ENCODE measurements at places on chromosomes 7 and 10.

GRCh38 chr7:46282155-46282554 is 361.1 kb upstream of the IGFBP3 start:
- no peak for DNase-seq

DNA sequence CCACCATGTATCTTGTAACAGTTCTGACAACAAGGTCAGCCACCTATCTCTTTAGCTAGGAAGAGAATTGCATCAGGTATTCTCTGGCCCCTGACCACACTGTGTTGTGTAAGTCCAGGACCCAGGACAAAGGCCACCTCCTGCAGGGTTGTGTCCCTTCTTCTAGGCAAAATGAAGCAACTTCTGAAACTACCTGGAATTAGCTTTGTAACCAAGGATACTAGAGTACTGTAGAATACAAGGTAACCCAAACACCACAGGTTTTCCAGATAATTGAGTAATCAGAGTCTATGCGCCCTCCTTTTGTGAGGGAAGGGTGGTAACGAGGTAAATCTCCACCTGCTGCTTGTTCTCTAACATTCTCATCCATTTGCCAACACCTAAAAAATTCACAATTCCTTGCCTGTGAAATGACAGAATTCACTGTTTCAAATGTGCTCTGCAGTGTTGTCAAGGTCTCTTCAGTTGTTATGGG is 51.7 kb downstream of the SGMS1 start:
- no peak for DNase-seq

DNA sequence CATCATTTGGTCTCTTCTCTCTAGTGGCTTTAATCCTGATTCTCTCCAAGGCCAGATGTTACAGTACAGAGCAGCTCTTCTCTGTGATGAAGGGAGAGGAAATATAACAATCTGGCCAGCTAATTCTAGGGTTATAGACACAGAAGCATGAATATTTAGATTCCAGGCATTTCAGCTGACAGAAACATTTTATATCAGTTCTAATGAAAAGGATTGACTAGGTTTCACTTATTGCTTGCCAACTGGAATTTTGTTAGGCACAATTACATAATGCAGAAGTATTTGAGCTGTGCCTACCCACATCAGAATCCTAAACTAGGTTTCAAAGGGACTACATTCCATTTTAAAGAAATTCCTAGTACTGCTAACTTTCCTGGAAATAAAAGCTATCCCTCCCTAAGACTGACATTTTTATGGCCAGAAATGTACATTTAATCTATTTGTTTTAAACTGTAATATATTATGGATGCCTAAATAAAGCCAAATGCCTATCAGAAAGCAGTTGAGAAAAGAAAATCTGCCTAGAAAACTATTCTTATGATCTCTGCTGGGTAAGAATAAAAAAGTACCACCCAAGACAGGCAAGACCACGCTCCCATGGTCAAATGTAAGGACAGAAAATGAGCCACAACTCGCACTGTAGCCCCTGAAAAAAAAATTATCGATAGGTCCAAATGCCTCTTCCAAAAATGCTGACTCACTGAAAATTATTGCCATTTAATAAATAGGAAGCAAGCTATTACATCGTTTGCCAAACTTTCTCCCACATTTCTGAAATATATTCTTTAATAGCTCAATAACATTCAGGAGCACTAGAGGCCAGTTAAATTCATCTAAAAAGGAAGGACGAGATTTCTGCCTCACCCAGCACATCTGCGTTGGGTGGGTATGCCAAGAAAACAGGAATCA is 498.1 kb downstream of the KCNMA1 start:
- no peak for DNase-seq

DNA sequence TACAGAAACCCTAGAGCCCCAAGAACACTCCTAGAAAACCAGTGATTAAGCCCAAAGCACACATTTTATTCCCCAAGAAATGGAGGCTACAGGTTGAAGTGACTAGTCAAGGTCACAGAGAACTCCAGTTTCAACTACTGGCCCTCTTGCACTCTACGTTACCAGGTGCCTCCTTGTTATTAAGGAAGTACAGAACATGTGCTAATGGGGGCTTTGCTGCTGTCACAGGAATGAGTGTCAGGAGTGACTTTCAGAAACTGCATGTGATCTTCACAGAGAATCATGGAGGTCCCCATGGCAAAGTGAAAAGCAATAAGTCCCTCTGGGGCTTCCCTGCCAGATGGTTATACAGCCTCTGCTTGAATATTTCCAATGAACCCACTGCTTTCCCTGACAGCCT is 19.3 kb downstream of the JAZF1 start:
- DNase-seq = no peak

DNA sequence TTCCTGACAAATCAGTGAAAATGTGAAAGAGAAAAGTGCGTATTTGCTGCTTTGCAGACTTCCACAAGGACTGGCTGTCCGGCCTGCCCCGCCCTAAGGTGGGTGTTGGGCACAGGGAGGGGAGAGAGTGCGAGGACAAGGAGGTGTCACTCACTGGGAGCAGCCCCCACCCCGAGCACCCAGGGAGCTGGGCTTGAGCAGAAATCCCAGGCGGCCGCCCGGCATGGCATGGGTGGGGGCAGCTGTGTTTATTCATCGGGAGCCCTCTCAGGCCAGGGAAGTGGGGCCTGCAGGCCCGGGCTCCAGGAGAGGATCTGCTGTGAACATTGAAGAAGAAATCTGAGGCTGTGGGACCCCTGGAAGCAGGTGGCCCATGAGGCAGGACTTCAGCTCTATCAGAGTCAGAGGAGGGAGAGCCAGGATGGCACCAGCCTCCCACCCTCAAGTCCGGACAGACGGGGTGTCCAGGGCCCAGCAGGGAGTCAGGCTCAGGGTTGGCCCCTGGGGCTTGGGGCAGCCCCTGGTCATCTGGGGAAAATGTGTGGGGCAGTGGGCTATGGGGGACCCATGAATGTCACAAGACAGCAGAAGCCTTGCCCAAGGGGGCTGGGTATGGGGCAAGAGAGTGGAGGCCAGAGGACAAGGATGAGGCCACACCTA is 164.4 kb upstream of the PPP2R2D start:
- no peak for DNase-seq

DNA sequence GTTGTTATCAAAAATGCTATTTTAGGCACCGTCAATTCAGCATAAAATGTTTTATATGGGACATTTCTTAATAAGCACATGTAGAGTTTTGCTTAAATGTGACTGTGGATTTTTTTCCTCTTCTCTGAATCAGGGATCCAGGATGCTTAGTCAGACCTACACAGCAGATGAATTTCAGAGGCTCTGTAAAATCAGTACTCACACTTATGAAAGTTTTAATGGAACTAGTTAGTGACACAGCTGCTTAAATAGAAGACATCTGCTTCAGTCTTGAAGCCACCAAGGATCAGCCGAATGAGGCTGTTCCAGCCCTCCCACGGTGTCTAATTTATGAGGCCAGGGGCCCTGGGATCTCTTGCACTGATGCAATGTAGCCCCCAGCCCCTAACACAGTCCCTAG is 136.0 kb downstream of the MYOF start:
- no peak for DNase-seq

- no peak for DNase-seq
Measured at GRCh38 chr10:45514291-45515270, 140.6 kb downstream of the ALOX5 start.

DNA sequence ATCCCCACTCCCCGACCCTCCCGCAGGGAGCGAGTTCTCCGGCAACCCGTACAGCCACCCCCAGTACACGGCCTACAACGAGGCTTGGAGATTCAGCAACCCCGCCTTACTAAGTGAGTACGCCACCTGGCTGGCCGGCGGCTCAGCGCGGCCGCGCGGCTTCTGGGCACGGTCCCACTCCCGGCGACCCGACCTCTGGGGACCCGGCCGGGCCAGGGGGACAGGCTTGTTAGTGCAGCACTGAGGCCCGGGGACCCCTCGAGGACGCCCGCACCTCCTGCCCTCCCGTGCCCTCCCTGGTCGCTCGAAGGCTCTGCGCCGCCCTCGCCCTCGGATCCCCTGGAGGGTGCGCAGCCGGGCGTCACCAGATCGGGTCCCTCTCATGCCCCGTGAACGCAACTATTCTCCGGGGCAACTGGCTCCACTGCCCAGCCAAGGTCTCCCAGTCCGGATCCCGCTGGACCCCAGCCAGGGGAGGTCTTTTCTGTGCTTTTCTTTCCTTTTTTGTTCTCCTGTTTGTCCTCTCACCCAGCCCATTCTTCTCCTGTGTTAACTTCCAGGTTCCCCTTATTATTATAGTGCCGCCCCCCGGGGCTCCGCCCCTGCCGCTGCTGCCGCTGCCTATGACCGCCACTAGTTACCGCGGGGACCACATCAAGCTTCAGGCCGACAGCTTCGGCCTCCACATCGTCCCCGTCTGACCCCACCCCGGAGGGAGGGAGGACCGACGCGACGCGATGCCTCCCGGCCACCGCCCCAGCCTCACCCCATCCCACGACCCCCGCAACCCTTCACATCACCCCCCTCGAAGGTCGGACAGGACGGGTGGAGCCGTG is 81.8 kb downstream of the PAX2 start:
- no peak for DNase-seq

DNA sequence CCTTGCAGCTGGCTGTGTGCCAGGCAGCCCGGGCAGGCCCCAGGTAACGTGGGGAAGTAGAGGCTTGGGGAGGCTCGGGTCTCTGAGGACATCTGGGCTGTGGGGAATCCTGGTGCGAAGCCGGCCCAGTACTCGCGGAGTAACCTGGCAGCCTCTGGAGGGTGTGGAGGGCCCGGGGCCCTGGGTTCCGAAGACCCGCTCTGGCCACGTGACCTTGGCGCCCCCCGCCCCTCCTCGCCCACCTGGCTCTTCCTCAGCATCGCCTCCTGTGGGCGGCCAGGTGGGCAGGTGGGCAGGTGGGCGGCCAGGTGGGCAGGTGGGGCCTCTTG is 143.1 kb downstream of the WDR37 start:
- DNase-seq = no peak

GRCh38 chr10:86957471-86958115 is at the start of gene MMRN2:
Gene MMRN2, minus strand, starts transcription at chr10:86957615. Its CDS starts 74 bp downstream, at chr10:86957541.
- DNase-seq = no peak

- no peak for DNase-seq
Measured at GRCh38 chr10:61612009-61612408, 50.7 kb upstream of the CABCOCO1 start.

DNA sequence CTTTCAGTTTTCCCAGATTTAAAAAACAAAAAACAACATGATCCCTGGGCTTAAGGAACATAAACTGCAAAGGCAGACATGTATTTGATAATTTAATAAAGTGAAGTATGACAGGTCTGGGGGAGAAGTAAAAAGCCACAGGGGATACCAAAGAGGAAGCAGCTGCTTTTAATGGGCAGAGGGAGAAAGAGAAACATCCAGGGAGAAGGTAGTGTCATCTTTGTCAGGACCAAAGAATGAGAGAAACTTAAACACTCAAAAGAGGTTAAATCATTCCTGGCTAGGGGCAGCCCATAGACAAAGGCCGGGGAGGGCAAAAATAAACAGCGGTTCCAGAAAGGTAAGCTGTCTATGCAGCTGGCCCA is 94.5 kb downstream of the GRB10 start:
- DNase-seq = no peak

- DNase-seq = no peak
Measured at GRCh38 chr10:121051696-121052279, 200.6 kb downstream of the WDR11 start.

DNA sequence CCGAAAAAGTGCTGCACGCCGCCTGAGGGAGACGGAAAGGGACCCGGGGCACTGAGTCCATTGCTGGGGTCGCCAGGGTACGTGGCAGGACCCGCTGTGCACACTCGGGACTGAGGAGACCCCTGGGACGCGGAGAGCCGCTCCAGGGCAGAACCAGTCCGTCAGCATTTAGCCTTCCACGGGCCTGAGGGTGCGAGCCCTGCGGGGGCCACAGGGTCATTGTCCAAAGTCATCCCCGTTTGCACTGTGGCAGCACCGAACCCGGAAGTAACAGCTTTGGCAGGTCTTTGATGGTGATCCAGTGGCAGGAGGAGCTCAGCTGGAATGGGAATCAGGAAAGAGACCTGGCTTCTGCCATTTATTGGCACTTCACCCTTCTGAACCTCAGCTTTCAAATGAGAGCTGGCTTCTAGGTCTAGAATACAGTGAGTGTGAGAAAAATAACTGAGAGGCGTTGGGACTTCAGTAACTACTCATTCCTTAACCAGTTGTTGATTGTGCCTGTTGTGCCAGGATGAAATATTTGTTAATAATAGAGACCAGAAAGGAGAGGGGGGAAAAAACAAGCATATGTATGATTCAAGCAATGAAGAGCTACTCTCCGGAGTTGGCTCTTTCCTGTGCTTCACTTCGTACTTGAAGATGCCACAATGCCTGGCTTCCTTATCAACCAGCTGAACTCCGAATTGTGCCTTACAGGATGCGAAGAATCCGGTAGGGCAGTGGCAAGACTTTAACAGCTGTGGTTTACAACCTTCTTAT is 811 bp upstream of the ARHGAP12 start:
- no peak for DNase-seq

DNA sequence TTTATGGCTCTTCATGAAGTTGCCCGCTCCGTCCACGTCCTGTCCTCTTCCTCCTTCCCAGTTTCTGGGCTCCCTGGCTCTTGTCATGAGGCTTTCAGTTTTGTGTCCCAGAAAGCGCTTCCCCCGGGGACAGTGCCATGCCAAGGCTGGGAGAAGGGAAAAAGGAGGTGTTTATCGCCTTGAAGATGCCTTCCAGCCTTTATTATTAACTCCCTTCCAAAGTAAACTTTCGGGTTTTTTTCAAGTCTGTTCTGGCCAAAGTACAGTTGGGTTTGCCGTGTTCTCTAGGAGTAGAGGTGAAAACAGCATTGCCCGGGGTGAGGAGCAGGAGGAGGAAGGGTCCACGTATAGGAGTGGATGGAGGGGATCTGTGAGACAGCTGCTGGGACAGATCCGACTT is 117.2 kb downstream of the CUX1 start:
- DNase-seq = no peak

GRCh38 chr10:32039734-32040133 is 16.5 kb downstream of the KIF5B start:
- DNase-seq = no peak

- no peak for DNase-seq
Measured at GRCh38 chr7:40763319-40764287, 628.8 kb downstream of the SUGCT start.

DNA sequence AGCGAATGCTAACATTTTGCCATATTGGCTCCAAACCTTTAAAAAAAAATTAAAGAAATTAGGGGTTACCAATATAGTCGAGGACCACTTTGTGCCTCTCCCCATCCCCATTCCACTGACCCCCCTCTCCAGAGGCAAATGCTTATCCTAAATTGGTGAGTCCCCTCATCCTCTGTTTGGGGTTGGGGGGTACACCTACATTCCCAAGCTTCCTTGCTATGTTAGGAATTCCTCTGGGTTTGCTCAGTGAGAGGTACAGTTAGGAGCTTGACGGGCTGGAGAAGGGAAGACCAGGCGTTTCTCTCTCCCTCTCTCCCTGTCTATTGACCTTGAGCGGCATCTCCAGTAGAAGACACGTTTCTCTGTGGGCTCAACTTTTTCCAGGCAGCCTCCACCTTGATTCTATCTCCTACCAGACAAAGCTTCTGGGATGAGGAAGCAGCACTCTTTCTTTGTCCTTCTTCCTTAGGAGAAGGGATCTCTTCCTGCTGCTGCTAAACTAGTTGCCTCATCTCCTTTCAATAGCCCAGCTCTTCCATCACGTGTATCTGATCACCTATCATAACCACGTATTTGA is 6.6 kb upstream of the AKR1B15 start:
- DNase-seq = no peak

Data from activated CD4-positive, alpha-beta T cell treated with anti-CD3 and anti-CD28 coated beads, Interleukin-2, amount 50 U/mL, for 24 hours (primary cell).